Activated CD4-positive, alpha-beta T cell treated with anti-CD3 and anti-CD28 coated beads for 1 hour (primary cell): ENCODE measurements at places on chromosomes 1 and 21.

- no peak for DNase-seq
These were observed 283.8 kb downstream of the CACNA1E start for GRCh38 chr1:181767001-181767708.

DNA sequence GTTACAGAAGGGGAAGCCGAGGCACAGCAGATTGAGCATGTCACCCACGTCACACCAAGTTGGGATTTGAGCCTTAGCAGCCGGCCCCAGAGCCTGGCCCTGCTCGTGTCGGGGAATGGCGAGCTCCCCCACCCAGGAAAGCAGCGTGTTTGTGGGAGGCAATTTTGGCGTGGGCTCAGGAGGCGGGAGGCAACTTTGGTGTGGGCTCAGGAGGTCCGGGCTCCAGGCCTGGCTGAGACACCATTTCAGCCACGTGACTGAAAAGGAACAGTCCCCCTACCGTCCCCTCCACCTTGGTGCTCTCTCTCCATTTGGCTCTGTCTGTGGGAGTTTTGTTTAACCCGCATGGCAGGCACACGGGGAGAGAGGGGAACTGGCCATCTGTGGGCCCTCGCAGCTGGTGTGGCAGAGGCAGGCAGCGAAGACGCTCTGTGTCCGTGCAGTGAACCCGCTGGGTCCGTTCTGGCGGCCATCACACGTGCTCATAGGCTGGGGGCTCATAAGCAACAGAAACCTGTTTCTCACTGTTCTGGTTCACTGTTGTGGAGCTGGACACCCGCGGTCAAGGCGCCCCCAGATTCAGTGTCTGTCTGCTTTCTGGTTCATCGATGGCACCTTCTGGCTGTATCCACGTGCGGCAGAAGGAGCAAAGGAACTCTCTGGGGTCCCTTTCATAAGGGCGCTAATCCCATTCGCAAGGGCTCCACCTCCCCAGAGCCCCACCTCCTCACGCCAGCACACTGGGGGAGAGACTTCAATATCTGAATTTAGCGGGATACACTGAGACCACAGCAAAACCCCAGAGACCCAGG is 110.2 kb downstream of the CRYAA start:
- DNase-seq = no peak

DNA sequence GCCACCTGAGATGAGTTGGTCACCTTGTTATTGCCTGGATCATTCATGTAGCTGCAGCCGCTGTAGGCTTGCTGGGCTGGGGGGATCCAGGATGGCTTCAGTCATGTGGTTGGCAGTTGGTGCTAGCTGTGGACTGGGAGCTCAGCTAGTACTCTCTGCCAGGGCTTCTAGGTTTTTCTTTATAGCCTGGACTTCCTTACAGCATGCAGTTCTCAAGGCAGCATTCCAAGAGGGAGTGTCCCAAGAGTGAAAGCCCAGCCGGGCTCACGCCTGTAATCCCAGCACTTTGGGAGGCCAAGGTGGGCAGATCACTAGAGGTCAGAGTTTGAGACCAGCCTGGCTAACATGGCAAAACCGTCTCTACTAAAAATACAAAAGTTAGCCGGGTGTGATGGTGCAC is 23.7 kb upstream of the ACTL8 start:
- DNase-seq = no peak

- DNase-seq = no peak
These were observed 165.7 kb upstream of the C1orf21 start for GRCh38 chr1:184221087-184221486.
